A172 (cell line): ENCODE measurements at places on chromosomes 7 and 10. TPM values are rescaled to one million over a fixed set of nuclear protein-coding genes. Genes with fewer than 3 reads are reported as not detected.

GRCh38 chr7:73646785-73647724 is 20.6 kb upstream of the VPS37D start:
- no peak for DNase-seq

DNA sequence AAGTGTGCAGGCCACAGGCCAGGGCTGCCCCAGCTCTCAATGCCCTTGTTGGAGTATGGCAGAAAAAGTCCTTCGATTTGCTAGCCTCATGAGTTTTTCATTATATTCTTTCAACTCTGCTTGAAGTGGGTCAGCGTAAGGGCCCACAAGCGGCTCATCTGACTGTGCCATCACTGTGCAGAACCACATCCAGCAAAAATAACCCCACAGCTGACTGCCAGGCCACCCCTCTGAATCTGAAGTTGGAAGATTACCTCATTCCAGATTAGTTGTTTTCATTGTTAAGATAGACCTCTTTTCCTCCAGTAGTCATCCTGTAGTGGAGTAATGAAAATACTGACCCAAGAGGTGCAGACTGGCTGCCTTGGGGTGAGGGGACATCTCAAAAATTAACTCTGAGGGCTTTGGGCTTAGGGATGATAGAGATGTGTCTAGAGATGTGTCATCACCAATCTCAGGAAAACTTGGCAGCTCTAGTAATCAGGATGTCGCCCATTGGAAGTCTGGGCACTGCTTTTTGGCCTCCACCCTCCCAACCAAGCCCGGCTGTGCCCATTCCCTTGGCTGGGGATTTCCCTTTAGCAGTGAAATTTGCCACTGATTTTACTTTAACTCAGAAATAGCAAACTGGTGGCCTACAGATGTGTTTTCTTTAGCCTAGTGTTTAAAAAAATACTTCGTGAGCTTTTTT is 164.3 kb downstream of the LCOR start:
- no peak for DNase-seq

TMEM26 gene
- total RNA-seq: not detected in 2 replicates

GRCh38 chr10:114426476-114426875 is 22.2 kb upstream of the AFAP1L2 start:
- DNase-seq: no peak

NCF1 gene
- not detected in 2 replicates for total RNA-seq

DNA sequence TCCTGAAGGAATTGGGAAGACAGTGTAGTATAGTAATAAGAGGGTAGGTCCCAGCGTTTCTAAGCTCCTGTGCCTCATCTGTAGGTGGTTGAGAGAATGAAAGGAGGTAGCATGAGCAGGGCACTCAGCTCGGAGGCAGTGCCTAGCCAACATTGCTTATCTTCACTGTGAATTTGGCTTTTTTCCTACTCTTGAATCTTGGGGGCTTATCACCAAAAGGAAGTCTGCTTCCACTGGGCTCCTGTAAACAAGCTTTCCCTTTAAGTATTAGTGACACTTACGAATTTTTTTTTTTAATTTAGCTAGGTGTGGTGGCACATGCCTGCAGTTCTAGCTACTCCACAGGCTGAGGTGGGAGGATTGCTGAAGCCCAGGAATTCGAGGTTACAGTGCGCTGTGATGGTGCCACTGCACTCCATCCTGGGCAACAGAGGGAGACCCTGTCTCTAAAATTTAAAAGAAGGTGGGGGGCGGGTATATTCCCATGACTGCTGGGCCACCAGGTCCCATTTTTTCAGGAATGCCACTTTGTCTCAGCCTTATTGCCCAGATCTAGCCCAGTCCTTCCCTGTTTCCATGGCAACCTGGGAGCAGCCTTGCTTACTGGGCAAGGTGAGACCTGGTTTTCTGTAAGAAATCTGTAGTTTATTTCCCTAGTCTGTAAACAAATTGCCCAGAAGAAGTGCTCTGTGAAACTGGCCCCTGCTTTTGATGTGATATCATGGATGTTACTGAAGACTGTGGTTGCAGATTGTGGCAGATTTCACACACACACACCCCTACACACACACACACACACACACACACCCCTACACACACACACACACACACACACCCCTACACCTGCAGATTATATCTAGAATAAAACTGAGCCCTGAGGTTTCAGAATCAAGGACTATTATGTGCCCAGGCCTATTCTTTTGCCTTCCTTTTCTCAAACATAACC is 19.4 kb downstream of the OGDH start:
- no peak for DNase-seq

GRCh38 chr7:137276189-137276588 is 67.3 kb downstream of the PTN start:
- DNase-seq: no peak

DNA sequence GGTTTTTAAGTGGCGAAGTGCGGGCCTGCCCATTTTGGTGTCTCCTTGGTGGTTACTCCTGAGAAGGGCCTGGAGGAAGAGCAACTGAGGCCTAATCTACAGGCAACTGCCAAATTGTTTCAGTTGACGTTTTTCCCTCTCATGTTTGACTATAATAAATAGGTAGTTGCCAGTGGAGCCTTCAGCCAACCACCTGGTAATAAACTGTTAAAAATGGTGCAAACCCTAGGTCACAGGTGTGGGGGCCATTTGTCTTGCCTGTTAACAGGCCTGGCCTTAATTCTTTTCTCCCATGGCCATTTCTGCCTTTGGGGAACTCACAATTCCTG is 3.7 kb downstream of the IKZF1 start:
- no peak for DNase-seq

GRCh38 chr10:19683356-19683755 is 132.9 kb upstream of the PLXDC2 start:
- DNase-seq: no peak

DNA sequence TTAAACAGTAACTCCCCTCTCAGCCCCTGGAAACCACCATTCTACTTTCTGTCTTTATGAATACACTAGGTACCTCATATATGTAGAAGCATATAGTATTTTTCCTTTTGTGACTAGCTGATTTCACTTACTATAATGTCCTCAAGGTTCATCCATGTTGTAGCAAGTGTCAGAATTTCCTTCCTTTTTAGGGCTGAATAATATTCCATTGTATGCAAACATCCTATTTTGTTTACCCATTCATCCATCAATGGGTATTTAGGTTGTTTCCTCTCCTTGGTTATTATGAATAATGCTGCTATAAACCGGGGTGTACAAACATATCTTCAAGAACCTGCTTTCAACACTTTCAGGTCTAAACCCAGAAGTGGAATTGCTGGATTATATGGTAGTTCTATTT is 125.3 kb downstream of the SGMS1 start:
- DNase-seq: no peak

ORC5 gene
- 28.3 and 30.4 TPM in 2 replicates for total RNA-seq

TUBB8 gene
- total RNA-seq: not detected in 2 replicates

SRGN gene
- 125 and 182 TPM in 2 replicates for total RNA-seq

DNA sequence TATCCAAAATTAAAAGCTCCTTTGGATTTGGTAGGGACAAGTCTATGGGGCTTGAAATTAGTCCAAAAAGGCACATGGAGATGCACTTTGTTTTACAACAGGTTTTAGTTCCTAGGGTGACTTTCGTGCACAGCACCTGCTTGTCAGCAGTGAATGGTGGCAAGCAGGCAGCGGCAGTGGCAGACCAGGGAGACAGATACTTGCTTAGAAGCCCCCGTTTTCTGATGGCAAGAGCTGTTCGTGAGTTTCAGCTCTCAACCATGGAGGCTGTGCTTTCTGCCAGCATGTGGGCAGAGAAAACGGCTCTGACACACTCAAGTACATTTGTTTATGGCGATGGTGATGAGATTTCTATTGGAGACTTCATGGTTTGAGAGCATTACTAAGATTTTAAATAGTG is 61.7 kb upstream of the SHH start:
- DNase-seq: no peak

DNA sequence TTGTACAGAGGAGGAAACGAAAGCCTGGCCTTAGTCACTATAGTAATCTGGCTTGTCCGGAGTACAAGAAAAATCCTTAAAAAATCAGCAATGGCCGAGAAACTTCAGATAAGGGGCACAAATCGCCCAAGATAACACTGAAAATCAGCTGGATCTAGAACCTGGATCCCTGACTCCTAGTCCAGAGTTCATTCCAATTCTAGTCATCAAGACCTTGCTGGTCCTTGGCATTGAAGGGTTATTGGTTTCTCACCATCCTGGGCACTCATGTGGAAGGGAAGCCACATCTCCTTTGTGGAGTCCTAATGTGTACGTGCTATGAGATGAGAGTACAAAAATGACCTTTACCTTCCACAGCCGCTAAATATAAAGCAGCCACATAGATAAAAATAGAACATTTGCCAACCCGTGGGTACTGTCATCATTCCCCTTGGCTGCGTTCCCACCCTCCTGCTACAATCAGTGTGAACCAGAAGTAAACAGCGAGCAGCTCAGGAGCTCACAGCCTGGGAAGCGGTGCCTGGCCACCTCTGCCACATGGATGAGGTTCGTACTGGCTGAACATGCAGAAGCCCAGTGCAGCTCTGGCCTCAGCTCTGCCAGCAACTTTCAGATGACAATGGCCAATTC is 116.0 kb upstream of the PDLIM1 start:
- DNase-seq: peak; percentile 56

PNLIPRP3 gene
- 0.22 TPM in 1 of 2 replicates, not detected in the other for total RNA-seq

RAMP3 gene
- 0.10 TPM in 1 of 2 replicates, not detected in the other for total RNA-seq

DGKI gene
- 0.29 and 1.1 TPM in 2 replicates for total RNA-seq

FAM180A gene
- total RNA-seq: 1.8 TPM in 1 of 2 replicates, not detected in the other

GRCh38 chr7:83835424-83835823 is 186.5 kb upstream of the SEMA3E start:
- no peak for DNase-seq

DNA sequence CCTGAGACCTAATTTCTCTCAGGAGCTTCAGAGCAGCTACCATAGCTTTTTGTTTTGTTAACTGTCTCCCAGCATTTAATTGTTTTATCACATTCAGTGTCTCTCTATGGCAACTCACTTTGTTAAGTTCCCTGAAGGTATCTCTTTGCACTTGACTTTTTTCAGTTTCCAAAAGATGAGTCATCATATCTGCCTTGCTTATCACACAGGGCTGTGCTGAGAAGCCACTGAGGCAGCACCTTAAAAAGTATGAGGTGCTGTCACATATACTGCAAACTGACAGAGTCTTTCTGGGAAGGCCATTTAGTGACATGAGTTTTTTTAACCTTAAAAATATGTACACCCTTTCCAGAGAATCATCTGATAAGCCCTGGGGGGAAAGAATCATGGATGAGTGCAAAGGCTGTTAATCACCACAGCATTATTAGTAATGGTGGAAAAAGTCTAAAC is 56.8 kb downstream of the PPP1R3C start:
- no peak for DNase-seq

- no peak for DNase-seq
These were observed 1.4 kb downstream of the NDUFB8 start for GRCh38 chr10:100528123-100528886.

DNA sequence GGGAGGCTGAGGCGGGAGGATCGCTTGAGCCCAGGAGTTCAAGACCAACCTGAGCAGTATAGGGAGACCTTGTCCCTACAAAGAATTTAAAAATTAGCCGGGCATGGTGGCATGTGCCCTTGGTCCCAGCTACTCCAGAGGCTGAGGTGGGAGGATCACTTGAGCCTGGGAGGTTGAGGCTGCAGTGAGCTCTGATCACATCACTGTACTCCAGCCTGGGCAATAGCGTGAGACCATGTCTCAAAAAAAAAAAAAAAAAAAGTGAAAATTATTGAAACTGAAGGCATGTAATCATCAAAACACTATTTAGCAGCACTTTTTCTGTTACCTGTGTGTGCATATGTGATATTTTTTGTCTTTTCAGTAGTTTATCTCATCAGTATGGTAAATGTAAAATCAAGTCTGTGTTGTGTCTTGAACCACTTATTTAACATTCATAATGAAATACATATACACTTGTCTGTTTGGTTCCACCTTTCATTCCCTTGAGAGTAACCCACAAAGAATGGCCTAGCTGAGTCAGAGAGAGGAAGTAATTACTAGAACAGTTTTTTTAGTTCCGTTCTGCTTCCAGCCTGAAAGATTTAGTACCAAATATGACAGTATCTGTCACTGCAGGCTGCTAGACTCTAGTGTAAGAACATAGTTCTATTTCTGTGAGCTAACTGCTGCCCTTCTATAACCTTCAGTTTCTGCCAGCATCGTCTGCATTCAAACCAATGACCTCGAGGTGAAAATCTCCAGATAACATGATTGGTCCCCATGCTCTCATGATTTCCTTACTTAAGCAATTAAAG is 68.6 kb downstream of the MMRN2 start:
- peak; percentile 80 for DNase-seq

DNA sequence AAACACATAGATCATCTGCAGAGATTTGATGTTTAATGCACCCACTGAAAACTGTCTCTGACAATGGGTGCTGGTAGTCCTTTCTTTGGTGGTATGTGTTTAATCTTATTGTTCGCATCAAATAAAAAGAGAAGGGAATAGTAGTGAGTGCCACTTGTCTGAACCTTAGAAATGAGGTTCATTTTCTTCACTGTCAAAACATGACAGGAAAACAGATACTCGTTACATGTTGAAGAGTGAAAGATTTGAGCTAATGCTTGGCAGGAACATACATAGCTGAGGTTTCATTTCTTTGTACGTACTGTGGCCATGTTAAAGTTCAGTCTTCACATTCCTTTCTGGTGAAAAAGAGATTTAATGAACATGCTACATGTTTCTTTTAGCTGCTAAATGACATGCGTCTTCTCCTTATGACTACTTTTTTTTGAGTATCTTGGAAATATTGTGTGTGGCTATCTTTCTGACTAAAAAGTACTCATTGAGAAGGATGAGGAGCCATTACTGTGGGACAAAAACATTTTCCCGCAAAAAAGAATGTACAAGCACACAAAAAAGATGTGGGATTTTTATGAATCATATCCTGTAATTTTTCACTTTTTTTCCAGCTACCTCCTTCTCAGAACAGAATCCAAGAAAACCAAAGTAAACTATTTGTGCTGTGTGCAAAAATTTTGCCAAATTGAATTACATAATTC is 108.0 kb downstream of the TWIST1 start:
- peak; percentile 42 for DNase-seq

DNA sequence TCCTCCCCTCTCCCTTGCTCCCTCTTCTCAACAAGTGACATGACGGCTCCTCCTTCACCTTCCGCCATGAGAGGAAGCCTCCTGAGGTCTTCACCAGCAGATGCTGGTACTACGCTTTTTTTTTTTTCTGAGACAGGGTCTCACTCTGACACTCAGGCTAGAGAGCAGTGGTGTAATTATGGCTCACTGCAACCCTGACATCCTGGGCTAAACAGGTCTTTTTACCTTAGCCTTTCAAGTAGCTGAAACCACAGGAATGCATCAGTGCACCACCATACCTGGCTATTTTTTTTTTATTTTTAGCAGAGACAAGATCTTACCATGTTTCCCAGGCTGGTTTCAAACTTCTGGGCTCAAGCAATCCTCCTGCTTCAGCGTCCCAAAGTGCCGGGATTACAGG is 43.6 kb downstream of the MDH2 start:
- no peak for DNase-seq
